ENCODE measurements at places on chromosomes 16 and 17.

GRCh38 chr16:27332105-27332504 lies 18.3 kb downstream of the IL4R start:
- DNase-seq, result no peak

GRCh38 chr17:68468788-68469187 lies 11.5 kb upstream of the WIPI1 start:
- DNase-seq, result no peak

DNA sequence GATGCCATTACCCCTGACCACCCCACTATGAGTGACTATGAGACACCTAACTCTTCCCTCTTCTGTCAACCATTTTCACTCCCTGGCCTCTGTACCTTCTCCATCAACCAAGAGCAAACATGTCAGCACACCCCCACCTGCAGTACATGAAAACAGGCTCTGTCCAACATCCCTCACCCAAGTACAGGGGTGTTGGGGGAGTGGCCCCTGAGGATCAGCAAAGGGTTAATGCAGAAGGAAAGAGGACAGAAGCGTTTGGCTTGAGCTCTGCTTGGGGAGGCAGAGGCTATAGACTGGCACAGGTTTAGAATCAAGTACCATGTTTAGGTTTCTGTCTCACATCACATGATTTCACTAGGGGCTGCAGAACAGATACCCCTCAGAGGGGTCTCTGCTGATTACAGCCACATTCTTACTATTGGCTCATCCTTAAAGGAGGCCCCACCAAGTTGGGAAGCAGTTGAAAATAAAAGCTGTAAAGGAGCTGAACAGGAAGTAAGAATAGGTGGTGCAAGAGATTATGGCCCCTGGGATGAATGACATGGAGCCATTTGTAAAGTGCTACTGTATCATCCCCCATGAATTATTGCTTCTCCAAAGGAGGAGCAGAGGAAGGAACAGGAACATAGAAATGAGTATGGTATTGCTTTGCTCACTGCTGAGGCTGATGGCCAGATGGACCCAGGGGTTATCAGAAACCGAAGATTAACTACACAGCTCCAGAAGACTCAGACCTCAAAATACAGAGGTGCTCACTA lies 2.4 kb upstream of the PSMC3IP start:
- no peak for DNase-seq

DNA sequence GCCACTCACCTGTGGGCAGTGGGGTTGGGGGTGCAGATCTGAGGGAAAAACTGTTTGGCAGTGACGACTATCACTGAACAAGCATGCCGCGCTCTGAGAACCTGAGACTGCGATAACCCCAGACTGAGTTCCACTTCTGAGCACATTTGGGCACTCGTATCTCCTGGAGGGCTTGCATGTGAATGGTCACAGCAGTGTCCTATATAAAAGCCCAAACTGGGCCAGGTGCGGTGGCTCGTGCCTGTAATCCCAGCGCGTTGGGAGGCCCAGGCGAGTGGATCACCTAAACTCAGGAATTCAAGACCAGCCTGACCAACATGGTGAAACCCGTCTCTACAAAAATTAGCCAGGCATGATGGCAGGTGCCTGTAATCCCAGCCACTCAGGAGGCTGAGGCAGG lies 18.7 kb downstream of the ATP2C2 start:
- DNase-seq, result no peak

DNA sequence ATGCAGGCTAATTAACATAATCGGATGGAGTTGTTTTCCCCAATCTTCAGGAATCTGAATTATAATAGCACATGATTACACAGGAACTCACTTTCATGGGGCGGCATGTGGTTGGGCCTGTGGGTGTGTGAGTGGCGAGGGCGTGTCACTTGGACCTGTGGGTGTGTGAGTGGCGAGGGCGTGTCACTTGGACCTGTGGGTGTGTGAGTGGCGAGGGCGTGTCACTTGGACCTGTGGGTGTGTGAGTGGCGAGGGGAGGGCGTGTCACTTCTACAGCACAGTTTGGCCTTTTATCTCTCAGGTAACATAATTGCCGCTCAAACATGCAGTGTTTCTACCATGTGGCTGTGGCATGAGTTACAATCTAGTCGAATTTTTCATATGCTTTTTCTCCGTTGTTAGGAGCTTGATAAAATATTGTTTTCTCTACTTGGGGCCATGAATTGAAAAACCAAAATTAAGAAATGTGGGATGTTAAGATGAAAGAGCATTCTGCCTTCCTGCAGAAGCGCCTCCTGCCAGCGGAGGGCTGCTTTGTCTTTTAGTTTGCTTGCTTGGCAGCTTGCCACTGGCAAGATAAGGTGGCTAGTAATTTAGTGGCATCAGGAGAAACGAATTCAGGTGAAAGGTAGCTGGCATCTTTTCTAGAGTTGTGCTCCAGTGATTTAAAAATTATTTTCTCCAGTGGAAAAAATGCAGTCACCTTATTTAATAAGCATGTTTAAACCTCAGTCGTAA lies 36.2 kb downstream of the USP10 start:
- peak; percentile 49 for DNase-seq

All from effector memory CD4-positive, alpha-beta T cell (primary cell).